ENCODE measurements at places on chromosomes 7 and 10.

GRCh38 chr7:37382546-37383088 is 66.0 kb downstream of the ELMO1 start:
- no peak for DNase-seq

GRCh38 chr7:129238546-129238945 is 13.7 kb downstream of the AHCYL2 start:
- no peak for DNase-seq

GRCh38 chr7:134845461-134845860 is 66.0 kb downstream of the CALD1 start:
- DNase-seq: no peak

DNA sequence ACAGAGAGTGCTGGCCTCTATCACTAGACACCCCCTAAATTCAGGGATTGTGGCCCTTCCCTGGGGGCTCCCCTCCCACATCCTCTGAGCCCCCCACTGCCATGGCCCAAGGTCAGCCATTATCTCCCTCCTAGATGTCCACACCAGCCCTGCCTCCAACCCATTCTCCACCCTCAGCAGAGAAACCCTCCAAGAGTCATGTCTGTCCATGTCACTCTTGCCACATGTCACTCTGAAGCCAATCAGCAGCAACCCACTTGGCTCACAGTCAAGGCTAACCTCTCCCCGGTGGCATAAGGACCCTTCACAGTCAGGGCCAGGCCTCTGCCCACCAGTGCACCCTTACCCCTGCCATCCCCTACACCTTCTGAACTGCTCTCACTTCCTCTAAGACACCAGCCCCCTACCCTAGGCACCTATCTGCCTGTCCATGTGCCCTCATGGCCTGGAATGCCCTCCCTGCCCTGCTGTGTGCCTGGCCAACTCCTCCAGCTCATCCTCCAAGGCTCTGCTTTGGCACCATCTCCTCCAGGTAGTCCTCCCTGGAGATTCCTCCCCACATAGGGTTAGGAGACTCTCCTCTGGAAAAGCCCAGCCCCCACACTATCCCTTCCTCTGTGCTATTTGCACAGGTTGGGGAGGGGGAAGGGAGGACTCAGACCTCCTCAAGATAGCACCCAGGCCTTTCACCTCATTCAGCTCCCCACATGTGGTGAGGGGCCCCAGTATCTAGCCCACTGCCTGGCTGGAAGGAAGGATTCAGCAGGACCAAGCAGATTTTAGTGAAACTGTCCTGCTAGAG is 83.7 kb downstream of the GRID1 start:
- no peak for DNase-seq

- no peak for DNase-seq
Measured at GRCh38 chr7:151940048-151940811, 16.0 kb upstream of the GALNTL5 start.

DNA sequence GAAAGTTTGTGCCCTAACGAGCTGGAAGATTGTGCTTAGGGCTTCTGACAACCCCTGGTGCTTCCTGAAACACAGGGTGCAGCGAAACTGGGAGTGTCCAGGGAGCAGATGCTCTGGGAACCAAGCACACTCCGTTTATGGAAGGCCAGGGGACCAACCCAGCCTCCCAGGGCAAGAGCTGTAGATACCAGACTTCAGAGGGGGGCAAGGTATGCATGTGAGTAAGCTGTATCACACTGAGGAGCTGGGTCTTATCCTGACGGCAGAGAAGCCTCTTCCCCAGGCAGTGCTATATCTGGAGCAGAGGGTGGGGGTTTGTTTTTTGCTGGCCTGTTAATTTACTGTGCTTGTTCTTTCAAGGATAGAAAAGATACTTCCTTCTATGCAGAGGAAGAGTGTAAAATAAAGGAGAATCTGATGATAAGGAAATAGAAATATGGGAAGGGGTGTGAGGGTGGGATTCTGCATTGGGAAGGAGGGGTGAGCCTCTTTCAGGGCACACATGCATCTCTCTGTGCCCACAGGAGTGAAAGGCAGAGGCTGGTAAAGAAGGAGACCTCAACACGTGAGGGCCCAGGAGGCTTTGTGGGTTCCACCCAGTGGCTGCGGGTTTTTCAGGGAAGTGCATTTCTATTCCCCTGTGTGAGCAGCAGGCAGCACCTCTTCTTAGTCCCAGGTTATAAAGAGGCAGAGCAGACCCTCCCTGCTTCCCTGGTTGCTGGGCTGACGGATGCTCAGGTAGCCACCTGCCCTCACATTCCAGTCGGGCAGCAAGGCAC is 314.1 kb downstream of the TCERG1L start:
- no peak for DNase-seq

GRCh38 chr7:35530124-35531109 is 164.5 kb downstream of the HERPUD2 start:
- DNase-seq: no peak

GRCh38 chr10:59577984-59578383 is 131.7 kb downstream of the SLC16A9 start:
- DNase-seq: no peak

DNA sequence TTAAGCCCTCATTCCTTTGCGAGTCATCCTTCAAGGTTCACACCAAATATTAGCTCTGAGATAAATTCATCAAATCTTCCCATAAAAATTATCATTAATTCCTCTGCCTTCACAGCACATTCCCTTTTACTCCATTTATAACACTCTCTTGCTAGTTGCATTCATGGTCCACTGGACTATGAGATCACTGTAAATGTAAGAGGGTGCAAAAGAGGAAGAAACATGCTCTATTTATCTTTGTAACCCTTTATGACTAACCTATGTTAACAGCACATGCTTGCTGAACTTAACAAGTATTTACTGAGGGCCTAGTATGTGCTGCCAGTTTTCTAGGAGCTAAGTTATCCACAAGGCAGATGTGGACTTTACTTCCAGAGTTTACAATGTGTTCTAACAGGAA is 86.7 kb upstream of the TMEM168 start:
- no peak for DNase-seq

GRCh38 chr10:71725998-71726579 is 6.5 kb upstream of the C10orf105 start:
- no peak for DNase-seq

GRCh38 chr7:47225387-47226131 is 356.4 kb downstream of the TNS3 start:
- DNase-seq: no peak

DNA sequence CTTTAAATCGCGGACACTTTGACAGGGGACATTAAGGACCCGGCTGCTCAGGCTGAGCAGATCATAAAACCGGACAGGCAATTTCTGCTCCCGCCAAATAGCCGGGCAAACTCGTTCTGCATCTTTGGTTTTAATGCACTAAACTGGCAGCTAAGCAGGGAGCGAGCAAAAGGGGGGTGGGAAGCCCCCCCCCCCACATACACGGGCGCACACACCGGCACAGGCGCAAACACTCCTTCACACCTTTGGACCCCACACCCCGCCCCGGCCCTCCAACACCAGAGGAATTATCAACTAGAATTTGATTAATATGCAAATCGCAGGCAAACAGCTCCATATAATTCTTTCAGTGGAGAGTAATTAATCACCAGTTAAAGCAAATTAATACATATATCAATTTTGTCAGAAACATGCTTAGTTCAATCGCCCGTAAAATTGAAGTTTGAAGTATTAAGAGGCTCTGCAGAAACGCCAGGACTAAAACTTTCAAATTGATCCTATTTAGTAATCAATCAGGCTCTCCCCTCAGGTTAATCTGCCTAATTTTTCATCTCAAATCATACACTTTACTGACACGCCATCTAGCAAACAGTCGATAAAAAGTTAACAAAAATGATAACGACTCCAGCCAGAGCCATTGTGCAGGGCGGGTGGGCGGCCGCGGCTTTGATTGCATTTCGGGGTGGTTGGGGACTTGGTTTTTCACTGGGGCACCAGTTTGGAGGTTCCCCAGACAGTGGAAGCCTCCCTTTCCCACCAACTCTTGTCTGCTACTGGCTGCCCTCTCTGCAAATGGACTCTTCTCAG is 9.9 kb downstream of the LBX1 start:
- no peak for DNase-seq
